Cardiac septum (tissue), 1 donor: ENCODE measurements at places on chromosomes 11 and 22.

GRCh38 chr11:104944076-104944475 is 24.3 kb downstream of the CASP4 start:
- DNase-seq: no peak

GRCh38 chr11:72111300-72112142 is 974 bp downstream of the ANAPC15 start:
- no peak for DNase-seq

DNA sequence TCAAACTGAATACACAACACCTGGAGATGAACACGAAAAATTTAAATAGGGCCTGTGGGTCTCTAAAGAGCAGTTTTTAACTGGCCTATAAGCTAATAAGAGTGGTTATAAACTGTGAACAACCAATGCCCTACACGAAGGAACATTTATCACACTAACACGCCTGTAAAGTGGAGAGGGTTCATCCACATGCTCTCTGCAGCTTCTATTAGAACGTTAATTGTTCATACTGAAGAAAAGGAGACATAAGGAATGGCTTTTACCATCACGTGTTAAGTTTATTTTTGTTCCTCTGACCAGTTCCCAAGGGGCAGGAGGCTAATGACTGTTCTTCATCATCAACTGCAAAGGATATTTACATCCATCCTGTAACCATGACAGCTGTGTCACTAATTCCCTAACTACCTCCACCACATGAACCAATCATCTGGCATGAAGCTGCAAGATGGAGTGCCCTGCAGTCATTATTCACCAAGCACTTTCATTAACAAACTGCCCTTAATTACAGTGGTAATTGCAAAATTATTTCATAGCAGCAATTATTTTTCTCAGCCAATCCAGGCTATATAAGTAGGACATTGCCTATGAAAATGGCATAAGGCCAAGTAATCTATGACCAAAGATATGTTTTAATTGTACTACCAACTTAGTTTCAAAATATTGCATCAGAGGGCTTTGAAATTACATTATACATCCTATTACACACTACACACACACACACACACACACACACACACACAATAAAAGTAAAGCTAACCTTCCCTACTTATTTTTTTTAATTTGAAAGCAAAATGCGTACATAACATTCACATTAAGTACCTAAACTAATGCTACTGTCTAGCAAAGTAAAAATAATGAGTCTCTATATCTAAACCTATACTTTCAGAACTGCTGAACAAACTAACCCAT is 186.7 kb downstream of the CADM1 start:
- no peak for DNase-seq

DNA sequence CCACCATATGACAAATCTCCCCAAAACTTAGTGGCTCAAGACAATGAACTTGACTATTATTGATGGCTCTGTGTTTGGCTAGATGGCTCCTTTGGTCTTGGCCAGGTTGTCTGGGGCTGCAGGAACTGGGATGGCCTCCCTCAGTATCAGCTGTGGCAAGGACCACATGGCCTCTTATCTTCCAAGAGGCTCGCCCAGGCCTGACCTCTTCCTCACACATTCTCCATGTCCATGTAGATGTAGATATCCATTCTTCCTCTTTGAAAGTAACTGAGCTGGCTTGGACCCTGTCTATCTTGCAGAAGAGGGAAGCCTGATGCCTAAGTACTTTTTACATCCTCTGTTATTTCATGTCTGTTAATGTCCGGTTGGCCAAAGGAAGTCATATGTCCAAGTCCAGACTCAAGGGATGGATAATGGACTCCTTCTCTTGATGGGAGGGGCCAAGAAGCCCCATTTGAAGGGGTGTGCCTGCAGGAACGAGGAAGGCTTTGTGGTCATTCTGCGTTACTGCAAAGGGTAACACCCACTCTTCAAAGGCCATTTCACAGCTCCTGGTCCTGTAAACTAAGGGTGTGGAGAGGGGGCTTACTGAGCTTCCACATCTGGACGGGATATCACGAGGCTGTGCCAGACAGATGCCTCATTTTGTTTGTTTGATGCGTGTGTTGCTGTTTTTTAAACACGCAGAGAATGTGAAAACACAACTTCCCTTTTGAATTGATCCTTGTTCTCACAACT is 87.1 kb downstream of the GRIK4 start:
- DNase-seq: no peak
